ENCODE measurements at places on chromosomes 12 and 14.

GRCh38 chr12:130424858-130425697 is 87.4 kb downstream of the PIWIL1 start:
- no peak for DNase-seq

- DNase-seq = no peak
Measured at GRCh38 chr14:99573436-99574098, 30.4 kb downstream of the CCDC85C start.

GRCh38 chr14:74511966-74512830 is 18.6 kb downstream of the ISCA2 start:
- DNase-seq = no peak

DNA sequence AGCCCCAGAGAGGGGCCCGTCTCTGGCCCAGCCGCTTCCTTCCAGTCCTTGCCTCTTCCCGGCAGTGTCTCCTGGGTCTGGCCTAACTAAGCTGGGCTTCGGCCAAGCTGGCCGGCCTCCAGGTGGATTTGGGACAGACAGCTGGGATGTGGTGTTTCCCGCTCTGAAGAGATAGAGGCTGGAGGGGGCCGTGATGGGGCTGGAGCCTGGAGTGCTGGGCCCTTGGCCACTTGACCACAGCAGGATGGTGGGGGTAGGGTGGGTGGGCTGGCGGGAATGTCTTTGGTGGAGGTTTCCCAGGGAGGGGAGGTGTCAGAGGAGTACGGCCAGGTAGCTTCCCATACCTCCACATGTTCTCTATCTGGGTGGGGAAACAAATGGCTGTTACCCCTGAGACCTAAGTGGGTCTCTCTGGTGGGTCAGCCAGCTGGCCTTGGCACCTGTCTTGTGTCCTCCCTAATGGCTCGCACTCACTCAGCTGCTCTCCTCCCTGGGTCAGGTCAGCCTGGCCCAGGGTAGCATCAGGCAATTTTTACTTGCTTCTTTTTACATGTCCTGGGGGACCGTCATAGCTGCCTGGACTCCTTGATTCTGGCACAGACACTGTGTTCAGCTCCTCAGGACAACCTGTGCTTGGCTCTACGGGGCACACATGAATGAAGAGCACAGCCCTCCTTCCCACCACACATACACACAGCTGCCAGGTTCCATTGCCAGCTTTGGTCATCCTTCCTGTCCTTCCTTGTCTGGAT is 19.8 kb upstream of the PGF start:
- DNase-seq = peak; percentile 67

- DNase-seq = no peak
Measured at GRCh38 chr12:26239852-26240815, 44.8 kb downstream of the SSPN start.

- DNase-seq = no peak
Measured at GRCh38 chr14:103846543-103847450, 578 bp downstream of the PPP1R13B start.

DNA sequence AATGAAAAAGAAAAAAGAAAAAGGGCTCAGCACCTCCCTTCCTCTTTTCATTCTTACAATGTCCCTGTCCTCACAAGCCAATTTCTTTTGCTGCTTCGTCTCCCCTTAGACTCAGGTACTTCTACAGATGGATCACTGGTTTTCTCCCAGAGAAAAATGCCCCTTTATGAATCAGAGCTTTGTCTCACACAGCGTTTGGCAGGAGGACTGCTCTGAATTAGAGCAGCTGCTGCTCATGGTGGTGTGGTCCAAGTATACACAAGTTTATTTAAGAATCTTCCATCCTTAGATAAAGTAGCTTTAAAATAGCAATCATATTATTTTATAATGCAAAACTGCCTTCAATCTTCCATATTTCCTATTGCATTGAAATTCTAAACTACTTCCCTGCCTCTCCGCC is 80.3 kb downstream of the SLC8A3 start:
- DNase-seq = no peak

- no peak for DNase-seq
Measured at GRCh38 chr12:121284551-121285390, 11.7 kb downstream of the CAMKK2 start.

GRCh38 chr12:124543052-124543589 is 24.3 kb downstream of the NCOR2 start:
- DNase-seq = no peak

DNA sequence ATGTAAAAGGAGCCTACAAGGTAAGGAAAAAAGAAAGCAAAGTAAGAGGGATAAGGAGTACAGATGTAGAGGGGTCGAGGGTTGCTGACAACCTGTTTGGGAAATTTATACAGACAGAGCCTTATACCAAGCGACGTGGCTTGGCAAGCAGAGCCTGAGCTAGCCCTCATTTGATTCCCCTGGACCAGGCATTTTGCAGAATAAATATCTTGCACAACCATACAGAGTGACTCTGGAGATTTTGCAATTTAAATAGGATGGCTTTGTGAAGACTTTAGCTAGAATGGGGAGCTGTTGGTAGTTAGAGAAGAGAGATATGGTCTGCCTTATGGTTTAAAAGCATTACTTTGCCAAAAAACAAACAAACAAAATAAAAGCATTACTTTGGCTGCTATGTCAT is 11.1 kb upstream of the ANO6 start:
- no peak for DNase-seq

GRCh38 chr12:48454667-48455066 is 17.7 kb upstream of the ANP32D start:
- DNase-seq = no peak

GRCh38 chr12:88450136-88450535 is 130.1 kb downstream of the KITLG start:
- DNase-seq = no peak

DNA sequence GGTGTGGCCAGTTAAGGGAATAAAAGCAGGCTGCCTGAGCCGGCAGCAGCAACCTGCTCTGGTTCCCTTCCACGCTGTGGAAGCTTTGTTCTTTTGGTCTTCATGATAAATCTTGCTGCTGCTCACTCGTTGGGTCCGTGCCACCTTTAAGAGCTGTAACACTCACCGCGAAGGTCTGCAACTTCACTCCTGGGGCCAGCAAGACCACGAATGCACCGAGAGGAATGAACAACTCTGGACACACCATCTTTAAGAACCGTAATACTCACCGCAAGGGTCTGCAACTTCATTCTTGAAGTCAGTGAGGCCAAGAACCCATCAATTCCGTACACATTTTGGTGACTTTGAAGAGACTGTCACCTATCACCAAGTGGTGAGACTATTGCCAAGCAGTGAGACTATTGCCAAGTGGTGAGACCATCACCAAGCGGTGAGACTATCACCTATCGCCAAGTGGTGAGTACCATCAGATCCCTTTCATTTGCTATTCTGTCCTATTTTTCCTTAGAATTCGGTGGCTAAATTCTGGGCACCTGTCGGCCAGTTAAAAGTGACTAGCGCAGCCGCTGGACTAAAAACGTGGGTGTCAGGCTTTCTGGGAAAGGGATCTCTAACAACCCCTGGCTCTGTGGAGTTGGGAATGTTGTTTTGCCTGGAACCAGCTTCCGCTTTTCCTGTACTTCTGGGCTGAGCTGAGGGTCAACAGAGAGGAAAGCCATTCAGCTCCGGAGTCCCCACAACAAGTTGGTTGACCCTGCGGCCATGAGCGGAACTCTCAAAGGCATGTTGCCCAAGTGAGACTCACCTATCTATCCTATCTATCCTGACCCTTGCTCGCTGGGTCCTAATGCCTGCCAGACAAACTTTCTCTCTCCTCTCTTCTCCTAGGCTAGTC is at the start of gene DHRS2:
DHRS2 (plus strand) TSS at position 48 of the 895 bp plus-strand sequence. CDS start 2,501 bp downstream, outside the sequence.
- no peak for DNase-seq

DNA sequence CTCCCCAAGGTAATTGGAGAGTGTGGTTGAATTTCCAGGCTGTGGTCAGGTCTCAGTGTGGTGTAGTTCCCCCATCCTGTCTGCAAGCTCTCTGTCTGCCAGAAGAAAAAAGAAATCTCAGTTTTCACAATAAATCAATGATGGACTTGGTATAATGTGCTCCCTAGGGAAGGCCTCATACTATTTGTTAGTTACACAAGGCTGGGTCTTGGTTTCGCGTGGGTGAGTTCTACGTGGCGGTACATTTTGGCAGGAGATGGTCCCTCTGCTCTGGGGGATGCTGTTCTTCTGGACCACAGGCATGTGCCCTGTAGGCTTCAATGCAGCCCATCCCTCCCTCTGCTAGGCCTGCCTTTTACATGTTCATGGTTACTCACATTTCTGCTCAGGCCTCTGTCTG is 206.4 kb upstream of the PELI2 start:
- DNase-seq = no peak

DNA sequence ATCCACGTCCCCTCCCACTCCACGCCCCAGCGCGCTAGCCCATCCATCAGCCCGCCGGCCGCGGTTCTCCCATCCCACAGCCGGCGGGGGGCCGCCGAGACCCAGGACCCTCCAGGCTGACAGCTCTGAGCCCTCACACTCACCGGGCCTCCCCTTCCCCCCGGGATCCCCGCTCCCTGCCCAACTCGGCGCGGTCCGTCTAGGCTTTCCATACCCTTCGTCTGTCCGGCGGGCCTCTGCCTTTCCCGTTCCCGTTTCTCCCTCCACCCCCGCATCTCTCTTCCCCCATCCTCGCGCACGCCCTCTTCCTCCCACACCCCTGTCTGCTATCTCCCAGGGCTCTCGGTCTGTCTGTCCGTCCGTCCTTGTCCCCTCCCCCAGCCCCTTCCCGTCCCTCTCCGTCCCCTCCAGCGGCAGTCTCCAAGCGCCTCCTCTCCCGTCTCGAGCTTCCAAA is 726 bp downstream of the ZFHX2 start:
- no peak for DNase-seq

- no peak for DNase-seq
Measured at GRCh38 chr12:31371256-31371620, 45.3 kb upstream of the SINHCAF start.
